ENCODE measurements at places on chromosomes 13 and 19. TPM values are rescaled to one million over a fixed set of nuclear protein-coding genes. Genes with fewer than 3 reads are reported as not detected.
A peak's percentile ranks its signal among the peaks of the same experiment; 100 is the strongest.

The PEX11G gene
- polyA plus RNA-seq = 3.5 TPM

The IGFL3 gene
- polyA plus RNA-seq = not detected

The CNFN gene
- 0.24 TPM for polyA plus RNA-seq

The LGALS4 gene
- polyA plus RNA-seq = 1.3 TPM

The THSD8 gene
- polyA plus RNA-seq = 0.84 TPM

The AMER2 gene
- 0.04 TPM for polyA plus RNA-seq

- H3K27me3 ChIP-seq = peaks cover 2% of the 10 kb centered on the region
- no peak overlapping the region for H3K4me3 ChIP-seq
- H3K4me1 ChIP-seq = peaks cover 44% of the 10 kb centered on the region
- H3K27ac ChIP-seq = no peak overlapping the region
- no peak for DNase-seq
- H3K36me3 ChIP-seq = no peaks in the 10 kb centered on the region
These were observed 7.3 kb downstream of the PTGIR start for GRCh38 chr19:46617601-46618000.

- H3K4me3 ChIP-seq = peak overlapping the region; percentile 83
- H3K4me1 ChIP-seq = peaks cover 21% of the 10 kb centered on the region
- no peaks in the 10 kb centered on the region for H3K36me3 ChIP-seq
- H3K27ac ChIP-seq = peak overlapping the region; percentile 92
These were observed 911 bp downstream of the ENOX1 start for GRCh38 chr13:43785650-43786471.

GRCh38 chr13:32310134-32310706 lies 4.9 kb downstream of the ZAR1L start:
- H3K36me3 ChIP-seq = no peaks in the 10 kb centered on the region
- peaks cover 11% of the 10 kb centered on the region for H3K4me1 ChIP-seq
- no peaks in the 10 kb centered on the region for H3K27me3 ChIP-seq
- peak; percentile 80 for DNase-seq
- H3K4me3 ChIP-seq = no peak overlapping the region

DNA sequence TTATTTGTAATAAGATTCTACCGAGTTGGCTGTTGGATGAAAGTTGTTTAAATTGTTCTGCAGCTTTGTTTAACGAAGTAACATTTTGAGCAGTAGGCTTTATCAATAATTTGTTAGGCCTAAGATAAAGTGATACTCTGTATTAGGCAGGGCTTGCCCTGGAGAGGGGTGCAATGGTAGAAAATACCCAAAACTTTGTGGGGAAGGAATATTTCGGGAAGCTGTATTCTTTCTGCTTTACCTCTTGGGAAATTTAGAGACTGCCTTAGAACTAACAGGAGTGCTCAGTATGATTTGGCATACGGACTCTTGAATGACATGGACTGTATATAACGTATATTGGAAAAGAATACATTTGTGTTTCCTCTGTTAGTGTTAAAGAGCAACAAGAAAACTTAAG lies 2.5 kb downstream of the PDS5B start:
- peak; percentile 35 for DNase-seq
- peaks cover 3% of the 10 kb centered on the region for H3K36me3 ChIP-seq
- H3K4me3 ChIP-seq = peak overlapping the region; percentile 14
- peak overlapping the region; percentile 98 for H3K27ac ChIP-seq

DNA sequence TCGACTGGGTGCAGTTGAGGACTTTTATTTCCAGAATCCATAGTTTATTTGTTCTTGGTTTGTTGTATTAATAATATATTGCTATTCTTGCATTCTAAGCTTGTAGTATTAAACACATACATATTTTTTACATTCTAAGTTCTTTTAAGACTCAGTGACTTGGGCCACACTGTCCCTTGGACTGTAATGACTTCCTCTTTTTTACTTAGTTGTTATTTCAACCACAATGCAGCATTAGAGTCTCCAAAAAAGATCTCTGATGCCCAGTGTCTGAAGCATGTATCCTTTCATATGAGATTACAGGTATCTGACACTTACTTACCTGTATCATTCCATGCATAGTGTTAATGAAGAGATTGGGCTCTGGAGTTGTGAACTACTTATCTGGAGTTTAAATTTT lies 864.9 kb upstream of the PCDH20 start:
- no peaks in the 10 kb centered on the region for H3K27me3 ChIP-seq
- no peaks in the 10 kb centered on the region for H3K36me3 ChIP-seq
- no peak for DNase-seq
- no peak overlapping the region for H3K4me3 ChIP-seq
- H3K4me1 ChIP-seq = no peaks in the 10 kb centered on the region

DNA sequence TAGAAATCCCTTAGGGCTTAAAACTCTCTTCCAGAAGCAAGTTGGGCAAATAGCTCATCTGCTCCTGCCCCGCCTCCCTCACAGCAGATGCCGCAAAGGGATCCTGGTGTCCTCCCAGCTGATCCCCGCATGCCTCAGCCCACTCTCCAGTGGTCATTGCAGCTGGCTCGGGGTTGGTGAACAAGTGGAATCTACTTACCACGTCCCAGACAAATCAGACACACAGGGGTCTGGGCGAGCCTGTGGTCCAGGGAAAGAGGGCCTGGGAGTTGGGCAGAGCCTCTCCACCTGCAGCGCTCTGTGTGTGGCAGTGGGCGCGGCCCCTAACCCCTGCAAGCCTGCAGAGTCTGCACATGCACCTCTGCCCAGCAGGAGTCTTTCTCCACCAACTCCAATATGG lies 10.8 kb upstream of the C19orf33 start:
- DNase-seq = no peak
- peaks cover 22% of the 10 kb centered on the region for H3K4me1 ChIP-seq
- H3K36me3 ChIP-seq = no peaks in the 10 kb centered on the region
- no peaks in the 10 kb centered on the region for H3K27me3 ChIP-seq

GRCh38 chr19:48443731-48444128 lies 2.1 kb upstream of the GRWD1 start:
- H3K4me3 ChIP-seq = no peak overlapping the region
- no peak for DNase-seq
- no peak overlapping the region for H3K27ac ChIP-seq
- H3K27me3 ChIP-seq = peaks cover 37% of the 10 kb centered on the region
- H3K4me1 ChIP-seq = peaks cover 22% of the 10 kb centered on the region

- H3K4me3 ChIP-seq = no peak overlapping the region
- peaks cover 3% of the 10 kb centered on the region for H3K27me3 ChIP-seq
These were observed 1.5 kb upstream of the CEACAM5 start for GRCh38 chr19:41706741-41707501.

GRCh38 chr19:30371161-30371836 lies 885 bp upstream of the ZNF536 start:
- no peaks in the 10 kb centered on the region for H3K36me3 ChIP-seq
- no peak overlapping the region for H3K27ac ChIP-seq
- peaks cover 9% of the 10 kb centered on the region for H3K4me1 ChIP-seq
- peak; percentile 48 for DNase-seq

- no peak overlapping the region for H3K27ac ChIP-seq
- no peaks in the 10 kb centered on the region for H3K4me1 ChIP-seq
- no peak for DNase-seq
- no peaks in the 10 kb centered on the region for H3K27me3 ChIP-seq
- H3K4me3 ChIP-seq = no peak overlapping the region
- H3K36me3 ChIP-seq = no peaks in the 10 kb centered on the region
These were observed 362.6 kb downstream of the KLF5 start for GRCh38 chr13:73421310-73421912.

Measured in muscle of leg (tissue), 16 donors.